ENCODE measurements at places on chromosomes 1 and 21.
A peak's percentile ranks its signal among the peaks of the same experiment; 100 is the strongest.

DNA sequence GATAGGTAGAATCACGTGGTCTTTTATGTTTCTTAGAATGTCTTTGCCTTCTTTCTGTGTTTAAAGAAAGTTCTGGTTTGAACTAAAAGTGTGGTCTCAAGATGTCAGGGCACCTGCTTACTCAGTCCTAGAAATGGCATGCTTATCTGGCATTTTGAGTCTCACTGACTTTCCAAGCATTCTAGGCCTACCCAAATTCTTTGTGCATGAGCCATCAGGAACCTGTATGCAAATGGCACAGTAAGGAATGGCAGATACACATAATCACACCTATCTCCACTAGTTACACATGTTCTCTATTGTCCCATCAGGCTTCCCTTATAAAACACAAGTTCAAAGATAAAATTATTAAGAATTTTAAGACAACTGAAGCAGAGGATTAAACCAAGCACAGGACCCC, 29.5 kb upstream of the CLCA4 start:
- no peak for DNase-seq

DNA sequence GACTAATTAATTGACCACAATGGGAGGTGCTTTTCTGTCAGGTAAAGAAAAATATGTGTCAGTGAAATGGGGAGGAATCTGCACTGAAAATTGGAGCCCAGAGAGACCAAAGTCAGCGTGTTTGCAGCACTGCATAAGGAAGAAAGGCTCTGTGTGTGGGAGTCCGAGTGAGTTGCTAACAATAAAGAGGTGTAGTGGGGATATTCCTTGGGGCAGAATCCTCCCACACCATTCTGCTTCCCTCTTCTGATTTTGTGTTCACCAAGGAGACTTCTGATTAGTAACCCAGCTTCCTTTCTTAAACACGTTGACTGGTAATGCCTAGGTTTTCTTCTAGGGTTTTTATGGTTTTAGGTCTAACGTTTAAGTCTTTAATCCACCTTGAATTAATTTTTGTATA, 240.5 kb downstream of the RPS6KC1 start:
- no peak for DNase-seq

- DNase-seq: no peak
Observed at GRCh38 chr1:25554886-25555752, 11.7 kb downstream of the LDLRAP1 start.

GRCh38 chr1:173002891-173003838, 47.6 kb downstream of the TNFSF18 start:
- peak; percentile 96 for DNase-seq

DNA sequence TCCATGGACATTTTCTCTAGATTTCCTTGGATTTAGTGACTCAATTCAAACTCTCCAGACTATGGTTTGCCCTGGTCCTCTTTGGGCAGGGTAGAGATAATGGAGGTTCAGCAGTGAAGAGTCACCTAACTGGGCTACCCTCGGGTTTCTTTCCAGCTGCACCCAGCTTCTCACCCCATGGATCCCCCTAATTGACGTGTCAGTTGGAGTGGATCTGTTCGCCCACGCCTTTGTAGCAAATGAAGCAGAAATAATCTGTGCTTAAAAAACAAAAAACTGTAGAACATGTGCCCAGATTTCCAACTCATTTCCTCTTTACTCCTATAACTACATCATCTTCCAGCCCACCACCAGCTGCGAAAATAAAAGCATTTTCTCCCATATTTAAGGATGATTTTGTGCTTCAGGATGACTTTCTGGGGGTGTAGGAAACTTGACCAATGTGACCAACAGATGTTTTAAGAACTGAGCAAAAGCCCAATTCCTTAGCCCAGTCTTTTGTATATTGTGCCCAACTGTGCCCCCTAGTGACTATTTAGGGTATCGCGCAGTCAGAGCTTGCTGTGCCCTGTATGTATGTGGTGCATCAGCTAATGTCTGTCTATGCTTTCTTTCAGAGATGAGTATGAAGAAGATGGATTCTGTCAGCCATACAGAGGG, 66.5 kb upstream of the UBE2U start:
- peak; percentile 99 for DNase-seq

- no peak for DNase-seq
Observed at GRCh38 chr1:22166439-22166838, 23.5 kb upstream of the WNT4 start.

DNA sequence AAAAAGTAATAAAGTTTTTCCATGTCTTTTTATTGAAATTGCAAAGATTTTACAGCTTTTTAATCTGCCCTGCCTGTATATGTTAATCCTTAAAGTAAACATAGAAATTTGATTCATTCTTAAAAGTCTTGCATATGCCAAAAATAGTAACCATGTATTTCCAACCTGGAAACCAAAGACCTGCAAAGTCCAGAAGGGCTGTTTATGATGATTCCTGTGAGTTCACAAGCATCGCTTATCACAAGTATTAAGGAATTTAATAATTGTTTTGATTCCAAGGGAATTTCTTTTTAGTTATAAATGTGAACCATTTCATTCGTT, 199.1 kb downstream of the PTPRC start:
- no peak for DNase-seq

DNA sequence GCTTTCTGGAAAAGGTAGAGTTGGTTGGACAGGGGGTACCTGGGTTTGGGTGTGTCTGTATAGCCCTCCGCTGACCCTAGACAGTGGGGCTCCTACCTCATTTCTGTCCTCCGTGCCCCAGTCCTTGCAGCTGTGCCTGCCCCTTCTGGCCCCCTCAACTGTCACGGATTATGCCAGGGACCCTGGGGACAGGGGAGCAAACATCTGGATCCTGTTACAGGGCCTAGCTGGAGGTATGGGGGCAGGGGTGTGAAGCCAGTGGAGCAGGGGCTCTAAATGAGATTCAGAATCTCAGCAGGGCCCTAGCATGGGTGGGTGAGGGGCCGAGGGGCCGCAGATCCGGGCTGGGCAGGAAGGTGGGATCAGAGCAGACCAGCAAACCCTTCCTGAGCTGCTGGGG, 81.0 kb downstream of the TAS1R2 start:
- DNase-seq: no peak

DNA sequence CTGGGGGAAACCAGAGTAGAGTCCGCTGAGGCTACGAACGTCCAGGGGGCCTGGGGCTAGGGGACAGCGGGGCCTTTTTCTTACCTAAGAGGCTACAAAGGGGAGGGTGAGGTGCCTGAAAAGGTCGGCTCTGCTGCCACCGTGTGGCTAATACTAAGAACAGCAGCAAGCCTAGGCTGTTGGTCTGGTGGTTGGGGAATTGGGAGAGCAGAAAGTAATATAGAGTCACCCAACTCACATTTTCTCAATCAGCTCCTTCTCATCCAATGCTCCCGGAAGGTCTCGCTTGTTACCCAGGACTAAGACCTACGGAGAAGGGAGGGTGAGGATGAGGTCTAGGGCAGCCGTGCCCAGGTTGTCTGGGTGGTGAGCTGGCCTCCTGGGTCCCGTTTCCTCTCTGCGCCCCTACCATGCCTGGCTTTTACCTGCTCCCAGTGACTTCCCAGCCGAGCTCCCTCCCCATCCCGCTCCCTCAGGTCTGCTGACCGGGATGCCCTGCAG, 9.3 kb downstream of the ARL8A start:
- DNase-seq: peak; percentile 64

GRCh38 chr1:117654493-117655219, 48.8 kb downstream of the TENT5C start:
- no peak for DNase-seq
